ENCODE measurements at places on chromosomes 7 and 10.

DNA sequence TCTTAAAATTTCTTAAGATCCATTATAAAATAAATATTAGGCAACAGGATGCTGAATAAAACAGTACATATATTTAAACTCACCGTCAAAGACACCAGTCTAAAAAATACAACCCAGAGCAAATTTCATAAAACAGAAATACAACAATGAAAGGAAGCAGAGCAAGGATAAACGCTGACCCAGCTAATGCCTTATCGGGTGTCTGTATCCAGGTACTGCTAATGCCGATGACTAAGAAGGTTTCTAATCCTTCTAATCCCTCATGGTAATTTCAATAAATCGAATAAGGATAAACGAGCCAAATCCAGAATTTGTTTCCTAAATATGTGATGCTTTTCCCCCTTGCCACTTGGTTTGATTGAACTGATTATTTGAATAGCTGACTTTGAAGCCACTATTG, 1.7 kb downstream of the HYCC1 start:
- DNase-seq, result no peak

DNA sequence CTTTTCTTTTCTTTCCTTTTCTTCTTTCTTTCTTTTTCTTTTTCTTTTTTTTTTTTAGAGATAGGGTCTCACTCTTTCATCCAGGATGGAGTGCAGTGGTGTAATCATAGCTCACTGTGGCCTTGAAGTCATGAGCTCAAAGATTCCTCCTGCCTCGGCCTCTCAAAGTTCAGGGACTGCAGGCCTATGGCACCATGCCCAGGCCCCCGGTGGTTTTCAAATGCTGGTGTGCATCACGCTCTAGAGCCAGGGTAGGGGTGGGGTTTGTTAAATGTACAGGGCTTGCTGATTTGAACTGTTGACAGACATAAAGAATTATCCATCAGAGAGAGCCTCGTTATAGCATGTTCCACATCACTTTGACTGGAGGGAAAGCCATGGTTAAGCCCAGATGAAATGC, 5.8 kb downstream of the MINDY4 start:
- DNase-seq, result no peak

- DNase-seq, result no peak
Measured at GRCh38 chr7:107072133-107072532, 27.6 kb downstream of the PRKAR2B start.

DNA sequence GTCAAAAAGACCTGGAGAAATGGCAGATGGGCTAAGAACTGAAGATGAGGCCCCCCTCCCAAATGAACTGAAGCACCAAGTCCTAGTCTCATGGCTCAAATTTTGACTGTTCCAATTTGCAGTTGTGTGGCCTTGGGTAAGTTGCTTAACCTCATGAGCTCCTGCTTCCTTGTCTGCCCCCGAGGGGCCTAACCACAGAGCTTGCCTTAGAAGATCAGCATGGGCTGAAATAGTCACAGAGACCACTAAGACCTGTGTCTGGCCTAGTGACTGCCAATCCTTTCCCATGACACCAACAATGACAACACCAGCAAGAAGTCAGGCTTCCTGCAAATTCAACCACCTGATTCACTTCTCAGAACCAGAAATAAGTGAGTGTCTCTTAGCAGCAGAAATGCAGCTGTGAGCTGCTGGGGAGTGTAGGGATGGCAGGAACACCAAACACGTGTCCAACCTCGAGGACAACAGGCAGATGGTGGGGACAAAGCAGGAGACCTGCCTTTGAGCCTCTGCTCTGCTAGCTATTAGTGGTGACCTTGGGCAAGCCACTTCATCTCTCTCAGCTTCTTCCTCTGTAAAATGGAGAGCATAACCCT, 23.7 kb downstream of the CRHR2 start:
- DNase-seq, result no peak

- no peak for DNase-seq
Measured at GRCh38 chr7:106717254-106717954, 56.4 kb upstream of the CCDC71L start.

- no peak for DNase-seq
Measured at GRCh38 chr7:45456105-45456504, 118.1 kb upstream of the ADCY1 start.
